ENCODE measurements at places on chromosomes 11 and 22. TPM values are rescaled to one million over a fixed set of nuclear protein-coding genes. Genes with fewer than 3 reads are reported as not detected.

GRCh38 chr22:45334068-45334467, 24.3 kb downstream of the FAM118A start:
- no peak for DNase-seq

Gene CRYBB3
- total RNA-seq: not detected

DNA sequence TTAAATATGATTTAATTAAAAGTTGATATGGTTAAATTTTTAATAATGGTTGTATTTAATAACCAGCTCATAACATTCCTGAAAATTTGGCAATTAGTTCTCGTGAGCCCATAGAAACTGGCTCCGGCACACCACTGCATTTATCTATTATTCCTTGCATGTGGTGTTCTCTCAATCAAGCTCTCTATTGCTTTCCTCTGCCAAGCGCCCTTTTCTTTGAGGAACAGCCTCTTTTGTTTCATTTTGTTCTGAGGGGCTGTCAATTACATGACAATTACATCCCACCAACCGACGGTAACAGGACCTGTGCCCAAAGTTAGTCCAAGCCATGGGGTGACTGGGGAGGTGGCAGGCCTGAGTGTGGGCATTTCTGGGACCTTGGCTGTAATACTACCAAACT, 8.1 kb downstream of the C11orf91 start:
- no peak for DNase-seq

Gene LMO1
- not detected for total RNA-seq

GRCh38 chr22:25757686-25758085, 15.7 kb downstream of the MYO18B start:
- DNase-seq: no peak

DNA sequence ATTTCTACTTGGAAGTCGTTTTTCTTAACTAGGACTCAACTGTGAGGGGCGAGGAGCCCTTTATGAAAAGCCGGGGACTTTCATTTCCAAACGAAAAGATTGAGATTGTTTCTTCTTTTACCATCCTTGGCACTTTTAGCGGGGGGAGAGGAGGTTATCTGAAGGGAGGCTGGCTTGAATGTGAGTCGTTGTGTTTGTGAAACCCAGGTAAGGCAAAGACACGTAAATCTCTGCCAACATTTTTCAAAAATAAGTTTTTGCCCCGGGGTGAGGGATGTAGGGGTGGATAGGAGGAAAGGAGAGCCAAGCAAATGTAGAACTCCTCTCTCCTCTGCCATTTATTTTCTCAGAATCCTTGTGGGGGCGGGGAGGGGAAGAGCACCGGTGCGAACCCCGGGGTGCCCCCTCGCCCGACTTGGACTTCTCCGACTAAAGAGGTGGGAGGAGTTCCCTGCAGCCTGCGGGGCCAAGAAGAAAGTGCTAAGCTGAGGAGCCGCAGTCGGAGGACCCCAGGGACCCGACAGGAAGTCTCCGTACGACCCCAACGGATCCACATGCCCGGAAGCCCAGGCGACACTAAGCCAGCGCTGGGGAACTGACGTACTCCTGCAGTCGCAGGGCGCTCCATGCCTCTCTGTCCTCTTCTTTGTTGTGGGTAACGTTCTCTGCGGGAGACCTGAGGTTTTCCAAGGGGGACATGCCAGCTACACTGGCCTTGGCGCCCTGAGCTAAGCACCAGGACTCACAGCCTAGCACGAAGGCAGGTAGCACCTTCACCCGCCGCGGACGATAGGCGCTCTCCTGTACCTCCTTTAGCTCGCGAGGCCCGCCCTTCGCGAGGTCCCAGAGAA, 2.4 kb upstream of the WT1 start:
- no peak for DNase-seq

GRCh38 chr11:76824980-76825725, 35.6 kb upstream of the ACER3 start:
- DNase-seq: no peak

Gene KCNE3
- total RNA-seq: under 0.01 TPM

- no peak for DNase-seq
These were observed 27.5 kb downstream of the IGLL1 start for GRCh38 chr22:23552573-23552972.

GRCh38 chr11:80297858-80298632, 857.2 kb upstream of the TENM4 start:
- peak; percentile 48 for DNase-seq

Gene CEND1
- 0.43 TPM for total RNA-seq

DNA sequence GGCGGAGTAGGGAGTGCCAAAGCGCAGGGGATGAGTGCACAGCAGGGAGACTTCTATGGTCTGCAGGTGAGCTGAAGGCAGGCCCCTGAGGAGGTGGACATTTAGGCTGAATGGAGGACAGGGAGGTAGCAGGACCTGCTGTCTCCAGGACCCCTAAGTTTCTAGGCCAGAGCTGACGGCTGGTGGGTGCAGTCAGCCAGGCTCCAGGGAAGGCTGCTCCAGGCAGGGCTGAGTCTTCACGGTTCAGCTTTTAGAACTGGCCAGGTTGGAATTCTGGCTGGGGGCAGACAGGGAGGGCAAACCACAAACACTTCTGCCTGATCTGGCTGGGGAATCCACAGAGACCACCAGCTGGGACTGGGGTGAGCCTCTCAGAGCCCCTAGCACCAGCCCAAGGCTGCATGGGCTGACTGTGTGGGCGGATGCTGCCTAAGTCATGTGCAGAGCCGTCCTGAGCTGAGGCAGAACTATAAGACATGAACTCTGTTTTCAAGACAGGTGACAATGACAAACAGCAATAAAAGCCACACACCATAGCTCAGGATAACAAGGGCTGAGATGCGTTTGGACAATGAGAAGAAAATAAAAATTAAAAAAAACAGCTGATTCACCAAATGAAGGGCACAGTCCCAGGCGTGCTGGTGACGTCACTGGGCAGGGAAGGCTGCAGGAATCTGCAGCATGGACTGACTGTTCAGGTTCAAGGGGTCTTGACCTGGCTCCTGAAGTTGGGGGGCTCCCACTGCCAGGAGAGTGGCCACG, 10.4 kb upstream of the MALAT1 start:
- peak; percentile 85 for DNase-seq

DNA sequence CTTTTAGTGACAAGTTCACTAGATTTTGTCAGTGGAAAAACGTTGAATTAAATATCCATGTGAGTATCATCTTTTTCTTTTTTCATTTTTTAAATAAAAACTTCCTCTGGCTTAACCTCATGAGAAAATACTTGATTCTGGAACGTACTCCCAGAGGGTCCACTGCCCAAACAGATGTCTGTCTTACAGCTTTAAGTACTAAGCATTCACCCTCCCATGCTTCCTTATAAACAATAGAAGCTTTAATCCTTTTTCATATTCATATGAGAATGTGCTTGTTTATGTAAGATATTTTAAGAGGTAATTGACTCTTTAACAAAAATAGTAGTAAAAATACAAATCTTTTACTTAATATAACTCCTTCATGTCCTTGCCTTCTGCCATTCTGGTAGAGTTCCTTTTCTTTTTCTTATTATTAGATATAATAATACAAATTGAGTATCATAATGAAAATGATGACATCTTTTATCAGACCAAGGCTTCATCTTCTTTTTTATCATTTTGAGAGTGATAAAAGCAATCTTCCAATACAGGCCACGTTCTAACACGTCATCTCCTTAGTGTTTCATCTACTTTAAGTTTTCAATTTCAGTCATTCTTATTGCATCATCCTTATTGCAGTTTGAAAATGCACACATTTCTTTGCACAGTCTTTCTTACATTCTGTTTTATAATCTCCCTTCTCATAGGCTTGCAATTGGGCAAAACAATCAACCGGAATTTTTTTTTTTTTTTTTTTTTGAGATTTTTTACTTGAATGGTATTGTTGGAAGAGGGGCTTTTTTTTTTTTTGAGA, 69.5 kb upstream of the MYO18B start:
- no peak for DNase-seq

Gene RIMBP3B
- total RNA-seq: 0.32 TPM

DNA sequence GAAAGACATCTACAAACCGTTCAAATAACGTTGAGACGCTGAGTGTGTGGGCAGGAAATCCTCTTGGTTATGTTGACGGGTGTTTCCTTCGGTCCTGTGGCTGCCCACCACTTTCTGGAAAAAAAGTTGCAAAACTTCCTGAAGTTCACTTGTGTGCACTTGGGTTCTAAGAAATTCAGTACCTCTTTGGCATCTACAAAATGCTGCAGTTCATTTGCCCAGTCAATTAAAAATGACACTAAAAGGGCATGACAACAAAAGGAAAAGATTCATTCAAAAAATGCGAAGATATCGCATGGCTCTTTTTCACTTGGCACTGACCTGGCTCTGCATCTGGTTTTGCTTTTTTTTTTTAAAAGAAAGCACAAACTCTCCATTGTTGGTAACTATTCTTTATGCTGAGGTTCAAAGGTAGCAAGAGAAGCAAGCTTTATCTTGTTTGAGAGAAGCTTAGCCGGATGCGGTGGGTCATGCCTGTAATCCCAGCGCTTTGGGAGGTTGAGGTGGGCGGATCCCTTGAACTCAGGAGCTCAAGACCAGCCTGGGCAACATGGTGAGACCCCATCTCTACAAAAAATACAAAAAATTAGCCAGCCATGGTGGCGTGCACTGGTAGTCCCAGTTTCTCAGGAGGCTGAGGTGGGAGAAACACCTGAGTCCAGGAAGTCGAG, 10.6 kb upstream of the XBP1 start:
- DNase-seq: no peak

GRCh38 chr11:121199516-121199915, 93.1 kb upstream of the SC5D start:
- DNase-seq: no peak

DNA sequence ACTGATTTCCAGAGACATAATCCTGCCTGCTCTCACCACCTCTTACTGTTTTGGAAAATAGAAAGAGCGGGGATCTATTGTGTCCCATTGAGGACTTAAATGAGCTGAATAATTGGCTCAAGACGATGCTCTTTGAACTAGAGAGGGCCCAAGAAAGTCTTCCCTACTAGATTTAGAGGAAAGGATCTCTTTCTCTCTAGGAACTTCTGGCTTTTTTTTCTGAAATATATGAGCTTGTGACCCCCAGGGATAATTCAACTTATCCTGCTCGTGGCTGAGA, 461.4 kb upstream of the KIRREL3 start:
- no peak for DNase-seq

GRCh38 chr22:28937206-28938025, 54.0 kb downstream of the ZNRF3 start:
- DNase-seq: no peak

GRCh38 chr11:91263496-91264365, 960.9 kb upstream of the FAT3 start:
- DNase-seq: no peak

Gene TRIM51G
- not detected for total RNA-seq

All from fibroblast of villous mesenchyme (primary cell).